Activated T-helper 2 cell treated with anti-CD3 and anti-CD28 coated beads, Interferon-gamma antibody, Interleukin-2, Interleukin-4, amounts not matched to agents 10 μg/mL and 5 μg/mL and 100 μg/mL, durations not matched to agents 14 hours and 24 hours and 36 hours (primary cell): ENCODE measurements at places on chromosomes 12 and 14. TPM values are rescaled to one million over a fixed set of nuclear protein-coding genes. Genes with fewer than 3 reads are reported as not detected.

DNA sequence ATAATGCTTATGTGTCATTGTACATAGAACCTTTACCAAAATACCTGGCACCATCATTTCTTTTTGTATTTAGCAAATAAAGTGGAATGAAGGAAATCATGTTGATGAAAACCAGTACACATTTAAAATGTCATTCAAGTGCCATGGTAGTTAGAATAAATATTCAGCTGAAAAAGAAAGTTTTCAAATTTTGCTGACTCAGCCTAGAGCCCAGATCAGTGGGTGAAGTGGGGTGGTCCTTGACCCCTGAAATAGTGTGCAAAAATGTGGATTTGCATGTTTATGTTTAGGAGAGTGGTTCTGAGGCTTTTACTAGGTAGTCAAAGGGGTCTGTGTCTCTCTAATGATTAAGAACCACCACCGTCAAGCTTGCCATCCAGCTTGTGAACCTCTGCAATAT is 418.7 kb downstream of the ETNK1 start:
- no peak overlapping the region for H3K27ac ChIP-seq
- H3K4me3 ChIP-seq, result no peak overlapping the region
- H3K4me1 ChIP-seq, result no peaks in the 10 kb centered on the region
- H3K27me3 ChIP-seq, result no peaks in the 10 kb centered on the region
- no peaks in the 10 kb centered on the region for H3K36me3 ChIP-seq

DNA sequence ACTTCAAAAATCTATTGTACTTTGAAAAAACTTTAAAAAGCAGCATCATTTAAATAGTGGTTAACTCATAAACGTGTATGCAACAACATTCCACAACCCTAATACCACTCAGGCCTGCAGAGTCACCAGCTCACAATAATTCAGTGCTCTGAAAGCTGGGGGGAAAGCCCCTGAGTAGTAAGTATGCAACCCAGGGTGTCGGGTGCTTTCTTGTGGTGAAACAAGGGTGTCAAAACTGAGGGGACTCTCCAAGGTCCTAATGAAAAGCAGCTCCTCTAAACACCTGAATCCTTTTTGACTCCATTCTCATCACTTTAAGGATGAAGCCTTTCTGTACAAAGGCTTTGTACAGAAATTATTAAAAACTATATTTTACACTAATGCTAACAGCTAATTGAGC is 33.7 kb downstream of the FGFR1OP2 start:
- peak; percentile 14 for DNase-seq
- H3K4me3 ChIP-seq, result no peak overlapping the region
- peak overlapping the region; percentile 29 for H3K27ac ChIP-seq
- no peaks in the 10 kb centered on the region for H3K27me3 ChIP-seq
- peaks cover 16% of the 10 kb centered on the region for H3K4me1 ChIP-seq

DNA sequence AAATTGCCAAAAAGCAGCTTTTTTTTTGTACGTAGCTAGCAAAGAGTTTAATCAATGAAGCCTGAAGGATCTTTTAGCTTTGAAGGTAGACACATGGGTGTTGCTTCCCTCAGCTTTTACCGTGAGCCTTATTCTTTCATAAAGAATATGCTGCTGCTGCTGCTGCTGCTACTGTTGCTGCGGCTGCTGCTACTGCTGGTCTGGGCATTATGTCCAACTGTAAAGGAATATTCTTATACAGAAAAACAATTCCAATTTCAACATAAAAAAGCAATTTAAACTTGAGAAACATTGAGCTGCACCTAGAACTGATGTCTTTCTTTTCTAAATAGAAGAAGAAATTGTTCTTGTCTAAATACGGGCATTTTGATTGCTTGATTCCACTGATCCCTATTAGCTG is 38.9 kb upstream of the PPP1R12A start:
- no peak overlapping the region for H3K27ac ChIP-seq
- peaks cover 6% of the 10 kb centered on the region for H3K27me3 ChIP-seq
- H3K36me3 ChIP-seq, result no peaks in the 10 kb centered on the region

GRCh38 chr12:4446335-4446734 is 720 bp upstream of the FGF6 start:
- H3K36me3 ChIP-seq, result no peaks in the 10 kb centered on the region
- no peak overlapping the region for H3K4me3 ChIP-seq
- H3K4me1 ChIP-seq, result no peaks in the 10 kb centered on the region
- H3K27me3 ChIP-seq, result peaks cover 20% of the 10 kb centered on the region
- DNase-seq, result no peak

GRCh38 chr14:69842686-69843420 is 36.4 kb upstream of the SMOC1 start:
- no peaks in the 10 kb centered on the region for H3K4me1 ChIP-seq
- H3K4me3 ChIP-seq, result no peak overlapping the region
- no peak for DNase-seq
- H3K27ac ChIP-seq, result no peak overlapping the region
- peaks cover 7% of the 10 kb centered on the region for H3K27me3 ChIP-seq

GRCh38 chr14:51972566-51972965 is 16.8 kb upstream of the RTRAF start:
- H3K27ac ChIP-seq, result no peak overlapping the region
- peaks cover 3% of the 10 kb centered on the region for H3K36me3 ChIP-seq
- no peaks in the 10 kb centered on the region for H3K4me1 ChIP-seq
- H3K4me3 ChIP-seq, result no peak overlapping the region

- no peak for DNase-seq
- H3K27ac ChIP-seq, result no peak overlapping the region
- H3K4me3 ChIP-seq, result no peak overlapping the region
- peaks cover 2% of the 10 kb centered on the region for H3K27me3 ChIP-seq
- H3K36me3 ChIP-seq, result no peaks in the 10 kb centered on the region
- H3K4me1 ChIP-seq, result no peaks in the 10 kb centered on the region
Measured at GRCh38 chr12:71415336-71416231, 24.0 kb upstream of the LGR5 start.

DNA sequence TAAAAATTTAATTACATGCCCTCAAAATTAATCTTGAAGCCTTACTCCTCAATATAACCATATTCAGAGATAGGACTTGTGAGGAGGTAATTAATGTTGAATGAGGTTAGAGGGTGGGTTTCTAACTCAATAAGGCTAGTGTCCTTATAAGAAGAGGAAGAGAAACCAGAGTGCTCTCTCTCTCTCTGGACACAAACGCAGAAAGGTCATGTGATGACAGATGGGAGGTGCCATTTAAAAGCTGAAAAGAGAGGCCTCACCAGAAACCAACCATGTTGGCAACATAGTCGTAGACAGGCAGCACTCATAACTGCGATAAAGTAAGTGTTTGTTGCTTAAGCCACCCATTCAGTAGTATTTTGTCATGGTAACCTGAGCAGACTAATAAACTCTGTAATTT is 378.5 kb upstream of the LMO3 start:
- DNase-seq, result no peak
- no peaks in the 10 kb centered on the region for H3K27me3 ChIP-seq
- no peaks in the 10 kb centered on the region for H3K36me3 ChIP-seq
- no peak overlapping the region for H3K27ac ChIP-seq
- no peak overlapping the region for H3K4me3 ChIP-seq

GRCh38 chr12:27588776-27589175 is 64.8 kb downstream of the PPFIBP1 start:
- peaks cover 22% of the 10 kb centered on the region for H3K4me1 ChIP-seq
- no peak for DNase-seq
- H3K4me3 ChIP-seq, result no peak overlapping the region

GRCh38 chr12:19220205-19220604 is 90.7 kb downstream of the PLEKHA5 start:
- no peak overlapping the region for H3K4me3 ChIP-seq
- H3K27me3 ChIP-seq, result no peaks in the 10 kb centered on the region
- H3K4me1 ChIP-seq, result peaks cover 1% of the 10 kb centered on the region
- no peak for DNase-seq
- no peaks in the 10 kb centered on the region for H3K36me3 ChIP-seq

The ADCY6 gene
- total RNA-seq, result 0.39 and 0.55 TPM in 2 replicates

The AACS gene
- total RNA-seq, result 45.5 and 46.9 TPM in 2 replicates

The INHBC gene
- 0.14 TPM in 2 replicates for total RNA-seq

The PRPF39 gene
- total RNA-seq, result 47.6 and 47.8 TPM in 2 replicates

The ZNF385A gene
- 0.60 and 0.78 TPM in 2 replicates for total RNA-seq

The EEA1 gene
- total RNA-seq, result 30.5 and 31.9 TPM in 2 replicates
